Activated CD8-positive, alpha-beta memory T cell treated with anti-CD3 and anti-CD28 coated beads, Interleukin-2, amount 10 ng/mL, durations not matched to agents 7 days and 5 days (primary cell): ENCODE measurements at places on chromosomes 12 and 14. TPM values are rescaled to one million over a fixed set of nuclear protein-coding genes. Genes with fewer than 3 reads are reported as not detected.

The RNASE7 gene
- total RNA-seq, result not detected

The BDKRB1 gene
- total RNA-seq, result not detected

The NPC2 gene
- 35.6 TPM for total RNA-seq

The BAG5 gene
- total RNA-seq, result 32.3 TPM

The TAS2R42 gene
- not detected for total RNA-seq

The KLHL33 gene
- 0.44 TPM for total RNA-seq

The ARHGEF40 gene
- not detected for total RNA-seq

The PMEL gene
- total RNA-seq, result 0.37 TPM

The CABP1 gene
- not detected for total RNA-seq

The GEMIN2 gene
- 26.3 TPM for total RNA-seq

The VRTN gene
- total RNA-seq, result not detected

The PRPF40B gene
- total RNA-seq, result 15.2 TPM

The SERPINA9 gene
- total RNA-seq, result not detected

The ZCCHC8 gene
- 45.2 TPM for total RNA-seq

The C12orf50 gene
- 0.18 TPM for total RNA-seq

The SLC10A1 gene
- total RNA-seq, result not detected

The SRGAP1 gene
- not detected for total RNA-seq

The SMCO2 gene
- total RNA-seq, result 0.89 TPM

The ADSS1 gene
- total RNA-seq, result 3.5 TPM

The AKAP6 gene
- total RNA-seq, result 0.85 TPM

The MFAP5 gene
- not detected for total RNA-seq

The ESRRB gene
- not detected for total RNA-seq

The ACSM4 gene
- total RNA-seq, result not detected

The MAP1LC3B2 gene
- total RNA-seq, result 0.54 TPM

The BCDIN3D gene
- total RNA-seq, result 8.2 TPM

The SLCO1B3 gene
- not detected for total RNA-seq

The PIK3C2G gene
- total RNA-seq, result not detected

The OR4E2 gene
- not detected for total RNA-seq
